ENCODE measurements at places on chromosomes 4 and X.

- no peak for DNase-seq
Observed at GRCh38 chr4:156303708-156304107, 350.0 kb upstream of the CTSO start.

DNA sequence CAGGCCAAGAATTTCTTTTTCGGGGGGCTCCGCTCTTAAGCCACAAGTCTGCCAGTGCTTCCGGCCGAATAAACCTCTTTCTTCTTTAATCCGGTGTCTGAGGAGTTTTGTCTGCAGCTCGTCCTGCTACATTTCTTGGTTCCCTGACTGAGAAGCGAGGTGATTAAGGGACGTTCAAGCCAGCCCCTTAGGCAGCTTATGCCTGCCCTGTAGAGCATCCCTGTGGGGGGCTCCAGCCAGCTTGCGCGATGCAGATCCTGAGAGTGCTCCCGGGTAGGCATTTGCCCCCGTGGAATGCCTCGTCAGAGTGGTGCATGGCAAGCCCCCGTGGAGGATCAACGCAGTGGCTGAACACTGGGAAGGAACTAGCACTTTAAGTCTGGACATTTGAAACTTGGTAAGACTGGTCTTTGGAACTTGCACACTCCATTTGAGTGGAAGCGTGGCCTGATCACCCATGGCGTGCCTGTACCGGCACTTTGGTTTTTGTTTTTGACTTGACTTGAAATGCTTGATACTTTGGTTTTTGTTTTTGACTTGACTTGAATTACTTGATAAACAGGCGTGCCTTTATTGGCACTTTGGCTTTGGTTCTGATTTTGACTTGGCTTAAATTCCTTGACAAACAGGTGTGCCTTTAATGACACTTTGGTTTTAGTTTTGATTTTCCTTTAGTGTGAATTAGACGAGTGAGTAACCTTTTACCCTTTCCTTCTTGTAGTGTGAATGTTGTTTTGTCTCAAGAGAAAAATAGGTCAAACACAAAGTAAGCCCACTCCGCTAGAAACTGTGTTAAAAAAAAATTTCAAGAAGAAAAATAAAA lies 6.1 kb downstream of the ACOX3 start:
- DNase-seq: no peak

- no peak for DNase-seq
Observed at GRCh38 chr4:113759696-113760093, 1.8 kb downstream of the CAMK2D start.

DNA sequence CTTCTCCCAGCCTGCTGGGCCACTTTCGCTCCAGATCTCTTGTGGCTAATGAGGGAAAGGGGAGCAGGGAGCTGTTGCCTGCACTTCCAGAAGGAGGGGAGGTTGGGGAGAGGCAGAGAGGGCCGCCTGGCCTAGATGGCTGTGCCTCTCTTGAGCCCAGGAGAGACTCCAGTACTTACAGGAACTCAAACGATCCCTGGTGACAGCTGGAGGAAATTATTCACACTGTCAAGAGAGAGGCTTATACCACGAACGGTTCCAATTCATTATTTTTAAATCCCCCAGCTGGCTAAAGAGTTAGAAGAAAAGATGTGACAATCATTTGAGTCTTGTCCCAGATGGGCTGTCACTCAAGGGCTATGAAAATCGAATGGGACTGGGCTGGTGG lies 96.1 kb downstream of the PHKA2 start:
- DNase-seq: no peak

- no peak for DNase-seq
Observed at GRCh38 chrX:19291086-19291485, 52.6 kb upstream of the PDHA1 start.
